ENCODE measurements at places on chromosomes 3 and 15.

GRCh38 chr15:26231096-26231495 lies 368.0 kb upstream of the ATP10A start:
- no peak for DNase-seq

GRCh38 chr3:42189001-42189460 lies 77.0 kb downstream of the CCK start:
- DNase-seq, result no peak

GRCh38 chr3:18099611-18100010 lies 325.5 kb downstream of the SATB1 start:
- peak; percentile 15 for DNase-seq

- DNase-seq, result no peak
These were observed 34.5 kb downstream of the COLQ start for GRCh38 chr3:15486979-15487378.

- no peak for DNase-seq
These were observed 111.9 kb downstream of the IGF1R start for GRCh38 chr15:98760112-98760826.

DNA sequence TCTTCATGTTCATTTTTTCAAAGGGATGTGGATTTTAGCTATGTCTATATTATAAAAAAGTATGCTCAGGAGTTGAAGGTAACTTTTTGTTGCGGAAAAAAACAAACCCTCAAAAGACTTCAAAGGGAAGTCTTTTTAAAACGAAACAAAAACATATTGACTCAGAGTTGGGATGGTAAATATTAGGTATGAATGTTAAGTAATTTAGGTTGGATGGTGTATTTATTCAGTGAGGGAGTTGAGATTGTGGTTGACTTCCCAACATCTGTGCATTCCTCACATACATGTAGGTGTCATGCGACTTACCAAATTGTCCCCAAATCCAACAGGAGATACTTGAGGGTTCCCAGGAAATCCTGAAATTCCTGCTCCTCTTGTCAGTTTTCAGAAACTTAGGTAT lies 32.7 kb upstream of the PLSCR5 start:
- DNase-seq, result peak; percentile 11

- no peak for DNase-seq
These were observed 1.5 kb downstream of the SMAD6 start for GRCh38 chr15:66703540-66703941.

DNA sequence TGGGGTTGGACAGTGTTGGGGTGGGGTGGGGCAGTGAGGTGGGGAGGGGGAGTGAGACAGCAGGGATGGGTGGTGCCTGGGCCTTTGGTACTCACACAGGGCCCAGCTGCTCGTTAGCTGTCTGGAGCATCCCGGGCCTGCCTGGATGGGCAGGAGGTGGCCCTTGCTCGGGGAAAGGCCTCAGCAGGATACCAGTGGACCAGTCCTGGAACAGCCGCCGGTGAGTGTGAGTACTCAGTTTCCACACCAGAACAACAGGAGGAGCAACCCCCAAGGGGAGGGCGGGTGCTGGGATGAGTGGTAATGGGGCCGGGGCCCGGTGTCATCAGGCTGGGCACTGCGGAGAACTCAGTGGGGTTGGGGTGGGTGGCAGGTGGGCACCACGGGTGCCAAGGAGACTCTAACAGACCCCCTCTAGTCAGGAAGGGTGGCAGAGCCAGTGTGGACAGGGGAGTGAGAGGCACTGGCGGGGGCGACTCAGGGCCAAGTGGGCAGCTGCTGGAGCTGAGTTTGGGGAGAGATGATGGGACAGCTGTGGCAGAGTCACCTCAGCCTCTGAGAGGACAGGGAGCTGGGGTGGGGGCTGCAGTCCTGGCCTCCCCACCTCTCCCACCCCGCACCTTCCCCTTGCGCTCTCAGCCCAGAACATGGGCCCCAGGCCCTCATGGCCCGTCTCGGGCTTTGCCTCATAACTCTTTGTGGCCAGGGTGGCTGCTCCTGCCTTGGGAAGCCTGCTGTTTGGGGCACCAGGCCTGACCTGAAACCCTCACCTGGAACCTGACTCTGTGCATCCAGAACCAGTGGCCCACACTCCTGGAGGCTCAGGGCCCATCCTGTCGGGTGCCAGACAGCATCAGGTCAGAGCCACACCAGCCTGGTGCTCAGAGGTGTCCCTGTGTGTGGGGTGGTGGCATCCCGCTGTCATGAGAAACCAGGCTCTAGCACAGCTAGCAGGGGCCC lies 52.1 kb upstream of the PRR23E start:
- no peak for DNase-seq
